ENCODE measurements at places on chromosomes 7 and 10.
A peak's percentile ranks its signal among the peaks of the same experiment; 100 is the strongest.

GRCh38 chr10:74813381-74814259 is 12.8 kb upstream of the KAT6B start:
- DNase-seq = no peak

GRCh38 chr10:127964621-127965020 is 57.7 kb downstream of the PTPRE start:
- peak; percentile 40 for DNase-seq

DNA sequence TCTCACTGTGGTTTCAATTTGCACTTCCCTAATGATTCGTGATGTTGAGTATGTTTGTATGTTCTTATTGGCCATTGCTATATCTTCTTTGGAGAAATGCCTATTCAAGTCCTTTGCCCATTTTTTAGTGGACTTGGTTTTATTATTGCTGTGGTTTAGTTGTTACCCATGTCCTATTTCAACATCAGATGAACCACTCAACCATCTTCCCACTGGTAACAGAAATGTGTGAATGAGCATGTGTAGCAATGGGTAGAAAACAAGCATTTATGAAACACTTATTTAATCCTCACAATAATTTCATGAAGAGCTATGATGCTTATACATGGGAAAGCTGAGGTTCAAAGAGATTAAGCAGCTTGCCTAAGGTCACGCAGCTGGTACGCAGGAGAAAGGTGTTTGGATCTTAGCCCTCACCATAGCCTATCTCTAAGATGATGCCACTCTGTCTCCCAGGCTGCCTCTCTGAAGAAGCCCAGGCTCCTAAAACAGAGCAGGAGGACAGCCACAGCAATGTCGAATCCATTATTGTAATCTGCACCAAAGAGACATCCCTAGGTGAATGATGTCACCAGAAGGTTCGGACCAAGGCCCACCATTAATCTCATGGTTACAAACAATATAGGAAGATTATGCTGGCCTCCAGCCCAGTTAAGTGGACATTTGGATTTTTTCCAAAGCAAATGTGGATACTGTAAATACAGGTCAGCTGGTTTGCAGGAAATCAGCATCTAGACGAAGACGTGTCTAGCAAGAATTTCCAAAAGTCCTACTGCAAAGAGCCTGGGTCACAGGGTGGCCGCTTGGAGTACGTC is 447.6 kb upstream of the ZMIZ1 start:
- DNase-seq = no peak

- DNase-seq = no peak
Measured at GRCh38 chr7:26656735-26657134, 207.7 kb downstream of the SKAP2 start.

GRCh38 chr7:85688712-85689111 is 501.9 kb upstream of the SEMA3D start:
- no peak for DNase-seq

DNA sequence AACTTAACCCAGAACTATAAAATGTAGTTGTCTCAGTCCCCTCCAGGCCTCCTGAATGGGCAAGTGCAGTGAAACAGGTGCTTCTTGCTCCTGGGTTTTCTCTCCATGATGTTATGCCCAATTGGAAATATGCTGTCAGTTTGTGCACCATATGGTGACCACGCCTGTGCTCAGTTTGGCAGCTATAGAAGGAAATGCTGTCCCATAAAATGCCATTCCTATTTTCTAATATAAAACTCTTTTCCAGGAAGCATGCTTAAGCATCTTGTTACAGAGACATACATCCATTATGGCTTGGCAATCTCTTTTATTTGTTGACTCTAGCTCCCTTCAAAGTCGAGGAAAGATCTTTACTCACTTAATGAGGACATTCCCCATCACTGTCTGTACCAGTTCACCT is 45.2 kb downstream of the FGFBP3 start:
- no peak for DNase-seq

DNA sequence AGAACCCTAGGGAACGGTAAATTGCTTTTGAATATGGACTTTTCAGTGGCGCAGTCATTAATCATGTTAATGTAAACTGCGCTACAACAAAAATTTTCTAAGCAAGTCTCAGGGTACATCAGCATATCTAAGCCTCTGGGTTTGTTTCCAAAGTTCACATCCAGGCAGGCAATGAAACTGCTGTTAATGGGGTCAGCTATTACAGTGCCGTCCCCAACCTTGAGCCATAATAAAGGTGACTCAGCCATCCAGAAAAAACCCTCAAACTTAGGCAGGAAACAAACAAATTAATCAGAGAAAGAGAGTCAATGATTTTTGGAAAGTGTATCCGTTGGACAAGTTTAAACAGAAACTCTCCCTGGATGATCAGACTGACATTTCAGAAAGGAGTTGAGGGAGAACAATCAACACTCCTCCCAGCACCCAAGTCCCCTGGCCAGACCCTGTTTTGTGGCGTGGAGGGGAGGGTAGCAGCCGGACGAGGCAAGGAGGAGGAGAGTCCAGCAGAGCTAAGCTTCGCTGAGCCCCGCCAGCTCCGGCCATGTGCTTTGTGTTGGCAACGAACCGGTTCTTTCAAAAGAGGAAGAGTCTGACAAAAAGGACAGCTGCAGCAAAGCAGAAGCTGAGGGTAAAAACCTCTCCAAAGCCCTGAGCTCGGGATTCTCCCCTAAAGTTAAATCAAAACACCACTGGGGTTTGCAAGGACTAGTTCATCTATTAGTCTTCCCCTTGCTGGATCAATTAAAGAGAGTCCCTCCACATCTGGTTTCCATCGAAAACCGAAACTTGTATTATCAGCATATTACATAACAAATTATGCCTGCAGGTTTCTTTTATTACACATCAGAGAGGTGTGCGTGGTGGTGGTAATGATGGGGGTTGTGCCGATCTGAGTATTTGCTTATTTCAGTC is 3.6 kb downstream of the FAM53B start:
- DNase-seq = no peak
